ENCODE measurements at places on chromosomes 13 and 19.

DNA sequence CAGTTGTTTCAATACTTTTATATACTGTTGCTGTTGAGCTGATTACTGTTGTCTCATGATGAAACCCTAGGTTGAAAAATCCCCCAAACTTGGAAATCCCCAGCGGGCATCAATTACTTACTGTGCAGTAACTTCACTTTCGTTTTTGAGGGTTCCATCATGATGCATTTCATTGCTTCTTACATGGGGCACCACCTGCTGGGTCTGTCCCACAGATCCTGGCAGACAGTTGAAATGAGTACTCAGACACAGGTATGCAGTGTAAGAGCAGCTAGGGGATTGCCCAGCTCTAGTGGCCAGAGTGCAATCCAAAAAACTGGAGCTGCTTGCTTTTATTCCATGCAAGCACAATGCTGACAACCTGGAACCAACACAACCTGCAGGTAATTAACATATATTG lies 132.5 kb upstream of the ZNF91 start:
- DNase-seq, result no peak

- peak; percentile 57 for DNase-seq
Measured at GRCh38 chr13:111115965-111116521, 933 bp downstream of the ARHGEF7 start.

DNA sequence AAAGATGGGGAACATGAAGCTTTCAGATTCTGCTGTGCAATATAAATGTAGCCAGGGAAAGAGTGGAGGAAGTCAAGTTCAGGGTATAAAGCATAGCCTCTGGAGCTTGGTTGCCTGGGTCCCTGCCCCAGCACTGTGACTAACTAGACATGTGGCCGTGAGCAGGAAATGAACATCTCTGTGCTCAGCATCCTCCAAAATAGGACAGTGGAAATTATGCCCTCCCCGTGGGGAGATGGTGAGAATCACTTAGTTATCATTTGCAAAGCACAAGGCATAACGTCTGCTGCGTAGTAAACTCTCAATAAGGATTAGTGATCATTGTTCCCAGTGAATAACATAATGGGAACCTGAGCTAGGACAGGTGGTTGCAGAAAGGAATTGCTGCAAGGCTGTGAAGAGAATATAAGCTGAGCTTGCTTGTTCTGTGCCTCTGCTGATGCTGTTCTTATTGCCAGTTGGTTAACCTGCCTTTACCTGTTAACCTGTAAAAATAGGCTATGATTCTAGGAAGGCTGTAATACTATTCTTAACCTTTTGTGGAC lies 441.0 kb downstream of the COG6 start:
- DNase-seq, result no peak

DNA sequence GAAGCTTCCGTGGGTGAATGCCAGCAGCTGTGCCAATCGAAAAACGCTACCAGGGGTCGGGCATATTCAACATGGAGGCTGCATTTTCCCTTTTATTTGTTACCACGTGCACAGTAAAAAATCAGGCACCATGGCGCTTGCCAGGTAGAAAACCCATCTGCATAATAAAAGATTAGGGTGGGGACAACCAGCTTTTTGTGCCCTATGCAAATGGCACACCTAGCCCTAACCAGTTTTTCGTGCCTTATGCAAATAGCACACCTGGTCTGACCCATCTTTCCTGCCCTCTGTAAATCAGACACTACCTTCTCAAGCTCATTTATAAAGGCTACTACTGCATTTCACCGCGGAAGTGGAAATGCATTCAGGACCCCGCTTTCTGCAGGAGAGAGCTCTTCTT lies 62.1 kb upstream of the FREM2 start:
- no peak for DNase-seq
